ENCODE measurements at places on chromosomes 1 and 21. TPM values are rescaled to one million over a fixed set of nuclear protein-coding genes. Genes with fewer than 3 reads are reported as not detected.

DNA sequence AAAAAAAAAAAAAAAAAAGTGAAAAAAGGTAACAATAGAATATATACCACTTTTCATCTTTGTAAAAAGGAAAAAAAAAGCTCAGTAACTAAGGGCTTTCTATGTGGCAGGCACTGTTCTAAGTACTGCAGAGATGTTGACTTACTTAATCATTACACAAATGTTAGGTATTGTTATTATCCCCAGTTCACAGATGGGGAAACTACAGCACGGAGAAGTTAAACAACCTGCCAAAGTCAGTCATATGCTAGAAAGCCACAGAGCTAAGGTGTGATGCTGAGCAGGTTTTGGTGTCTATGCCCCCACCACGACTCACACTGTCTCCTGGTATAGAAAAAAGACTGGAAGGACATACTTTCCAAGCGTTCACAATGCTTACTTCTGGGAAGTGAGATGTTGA, 6.6 kb upstream of the PNRC2 start:
- no peak for DNase-seq

DNA sequence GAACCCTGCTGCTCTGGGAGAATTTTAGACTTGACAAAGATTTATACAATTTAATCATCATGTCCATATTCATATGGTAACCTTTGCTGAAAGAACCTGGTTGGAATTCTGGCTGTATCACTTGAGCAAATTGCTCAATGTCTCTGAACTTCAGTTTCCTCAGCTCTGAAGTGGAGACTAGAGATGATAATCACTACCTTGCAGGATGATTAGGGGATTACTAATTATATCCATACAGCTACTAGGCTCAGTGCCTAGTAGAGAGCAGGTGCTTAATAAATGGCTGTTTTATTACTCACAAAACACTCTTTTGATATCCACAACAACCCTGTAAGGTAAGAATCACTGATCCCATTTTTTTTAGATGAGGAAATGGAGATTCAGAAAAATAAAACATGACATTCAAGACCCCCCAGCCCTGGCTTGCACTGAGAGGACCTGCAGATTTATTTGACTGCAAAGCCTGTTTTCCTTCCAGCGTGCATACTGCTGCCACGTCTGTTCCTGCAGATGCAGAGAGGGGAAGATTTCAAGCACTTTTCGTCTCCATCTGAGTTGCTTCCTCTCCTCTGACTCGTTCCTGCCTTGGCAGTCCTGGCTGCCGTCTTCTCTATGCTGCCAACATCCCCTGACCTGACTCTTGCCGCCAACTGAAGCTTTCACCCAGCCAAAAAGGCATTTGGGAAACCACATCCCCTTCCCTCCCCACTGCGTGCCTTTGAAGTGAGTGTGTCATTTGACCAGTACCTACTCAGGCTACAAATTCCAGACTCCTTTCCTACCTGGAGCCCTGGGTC, 203.0 kb downstream of the PLPP3 start:
- no peak for DNase-seq

DNA sequence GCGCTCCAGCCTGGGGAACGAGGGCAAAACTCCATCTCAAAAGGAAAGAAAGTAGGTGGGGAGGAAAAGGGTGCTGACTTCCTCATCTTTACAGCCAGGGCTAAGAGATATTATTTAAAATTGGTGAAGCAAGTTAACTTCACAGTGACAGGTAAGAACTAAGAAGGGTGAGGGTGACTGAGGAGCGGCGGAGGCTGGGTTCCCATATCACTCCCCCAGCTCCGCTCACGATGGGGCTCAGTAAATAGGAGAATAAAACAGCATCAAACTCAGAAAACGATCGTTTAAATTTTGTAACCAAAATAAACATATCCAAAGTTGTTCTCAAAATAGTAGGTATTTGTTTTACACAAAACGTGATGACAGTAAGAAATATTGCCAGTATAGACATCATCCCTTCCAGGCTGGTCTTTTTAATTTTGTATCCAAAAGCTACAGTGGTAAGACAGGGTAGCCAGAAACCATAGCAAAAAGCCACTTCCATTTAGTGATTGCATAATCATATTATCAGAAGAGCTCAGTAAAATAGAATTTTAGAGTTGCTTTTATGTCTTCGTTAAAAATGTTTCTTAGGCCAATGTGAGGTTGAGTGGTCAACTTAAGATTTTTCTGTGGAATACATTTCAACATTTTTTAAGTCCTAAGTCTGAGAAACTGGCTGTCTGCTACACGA, 26.2 kb upstream of the ADARB1 start:
- no peak for DNase-seq

DNA sequence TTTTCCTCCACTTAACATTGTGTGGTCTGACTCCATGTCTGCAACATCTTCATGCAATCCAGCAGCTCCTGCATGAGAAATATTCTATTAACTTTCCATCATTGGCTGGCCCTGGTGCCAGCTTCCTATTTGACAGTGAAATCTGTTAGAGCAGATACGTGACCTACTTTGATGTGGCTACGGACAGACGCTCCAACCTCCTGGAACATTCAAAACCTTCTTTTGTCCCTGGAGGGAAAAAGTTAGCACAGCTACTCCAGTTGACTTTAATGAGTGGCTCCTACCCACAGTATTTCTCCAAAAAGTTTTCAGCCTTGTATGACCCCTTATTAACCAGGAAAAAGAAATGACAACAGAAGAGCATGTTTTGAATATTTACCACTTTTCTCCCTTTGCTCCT, 22.0 kb downstream of the PRAMEF20 start:
- DNase-seq = no peak

Gene SERPINC1
- 0.40 TPM for total RNA-seq

DNA sequence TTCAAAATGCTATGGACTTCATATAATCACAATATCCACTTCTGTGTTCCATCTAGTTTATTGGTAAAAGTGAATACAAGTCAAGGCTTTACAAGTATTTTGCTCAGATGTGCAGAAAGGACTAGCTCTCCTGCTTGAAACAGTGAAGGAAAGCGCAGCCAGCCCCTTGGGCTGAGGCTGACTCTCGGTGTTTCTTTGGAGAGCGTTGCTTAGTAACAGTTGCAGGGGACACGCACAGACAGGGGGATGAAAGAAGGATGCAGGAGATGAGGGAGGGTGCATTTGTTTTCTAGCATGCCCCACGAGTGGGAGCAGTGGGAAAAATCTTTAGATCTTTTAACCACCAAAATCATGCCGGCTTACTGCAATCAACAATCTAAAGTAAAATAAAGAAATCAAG, 9.1 kb downstream of the PYCR2 start:
- no peak for DNase-seq

- DNase-seq = no peak
Measured at GRCh38 chr1:224266105-224266914, 63.7 kb downstream of the NVL start.

Gene WNT4
- total RNA-seq = 0.38 TPM

Gene RXRG
- 5.1 TPM for total RNA-seq

DNA sequence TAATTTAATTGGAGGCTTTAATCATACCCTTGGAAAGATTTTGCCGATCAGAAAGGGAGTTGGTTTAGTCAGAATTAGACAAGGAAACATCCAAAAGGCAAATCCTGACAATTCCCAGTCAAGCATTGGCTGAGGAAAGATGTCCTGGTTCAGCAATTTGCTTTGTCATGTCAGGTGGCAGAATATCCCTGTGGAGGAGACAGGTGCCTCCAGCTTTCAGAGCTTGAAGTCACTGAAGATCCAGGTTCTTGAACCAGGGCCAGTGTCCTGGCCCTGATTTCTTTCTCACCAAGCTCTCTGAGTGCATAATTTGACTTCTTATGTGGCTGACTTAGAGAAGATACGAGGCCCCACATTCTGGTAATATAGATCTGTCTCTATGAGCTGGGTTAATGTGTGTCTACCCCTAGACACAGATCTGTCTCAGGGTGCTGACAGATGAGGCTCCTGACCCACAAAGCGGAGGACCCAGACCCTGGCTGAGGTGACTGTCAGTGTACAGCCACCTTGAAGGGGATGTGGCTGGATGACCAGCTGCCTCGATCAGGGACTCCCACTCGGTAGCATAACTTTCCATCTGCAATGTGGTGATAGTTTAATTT, 118.9 kb downstream of the HHAT start:
- DNase-seq = no peak

- no peak for DNase-seq
Measured at GRCh38 chr1:147214325-147214724, 10.8 kb downstream of the FMO5 start.

- no peak for DNase-seq
Measured at GRCh38 chr21:33433425-33434114, 30.4 kb downstream of the IFNGR2 start.

DNA sequence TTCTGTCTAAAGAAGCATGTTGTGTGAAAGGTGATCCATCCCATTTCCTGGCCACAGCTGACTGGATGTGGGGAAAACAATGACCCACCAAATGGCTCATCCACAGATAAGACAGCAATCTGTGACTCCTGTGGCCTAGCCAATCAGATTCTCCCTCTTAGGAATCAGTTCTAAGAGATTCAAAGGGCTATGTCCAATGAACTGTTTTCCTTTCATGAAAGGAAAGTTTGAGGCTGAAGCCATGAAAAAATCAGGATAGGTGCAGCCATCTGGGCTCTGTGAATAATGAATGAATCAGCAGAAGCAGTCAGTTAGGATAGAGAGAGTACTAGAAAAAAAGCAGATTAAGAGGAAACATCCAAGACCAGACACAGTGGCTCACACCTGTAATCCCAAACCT, 164.7 kb downstream of the NRIP1 start:
- DNase-seq = no peak

- no peak for DNase-seq
Measured at GRCh38 chr1:46193285-46193684, 4.9 kb downstream of the POMGNT1 start.

DNA sequence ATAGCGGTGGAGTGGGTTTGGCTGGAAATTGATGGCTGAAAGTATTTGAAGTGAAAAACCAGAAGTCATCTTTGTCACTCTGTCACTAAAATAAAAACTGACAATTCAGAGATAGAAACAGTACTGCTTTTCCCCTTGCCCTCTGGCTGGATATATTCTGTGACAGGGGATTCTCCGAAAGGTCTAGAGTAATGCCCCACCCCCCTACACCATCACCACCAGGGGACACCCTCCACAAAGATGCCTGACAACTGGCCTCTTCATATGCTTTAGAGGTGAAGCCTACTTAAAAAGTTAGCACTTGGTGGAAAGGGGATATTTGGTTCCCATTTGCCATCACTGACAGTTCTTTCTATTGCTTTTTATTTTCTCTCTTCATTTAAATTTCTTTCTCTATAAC, 73.5 kb downstream of the SGIP1 start:
- no peak for DNase-seq

DNA sequence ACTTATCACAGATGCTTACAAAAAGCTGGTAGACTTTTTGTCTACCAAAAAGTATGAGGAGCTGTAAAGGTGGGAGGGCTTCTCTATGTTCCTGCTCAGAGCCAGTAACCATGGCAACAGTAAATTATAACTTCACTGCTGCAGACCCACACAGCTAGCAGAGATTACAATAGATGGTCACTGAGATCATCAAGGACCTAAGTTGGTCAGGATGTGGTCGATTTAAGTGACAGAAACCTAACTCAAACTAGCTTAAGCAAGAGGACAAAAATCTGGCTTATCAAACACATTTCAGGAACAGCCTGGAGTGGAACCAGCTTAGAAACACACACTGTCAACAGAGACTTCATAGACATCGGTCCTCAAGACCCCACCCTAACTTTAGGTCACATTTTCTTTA, 113.4 kb upstream of the ATP1A1 start:
- DNase-seq = no peak

Gene CATSPERE
- total RNA-seq = 0.38 TPM

DNA sequence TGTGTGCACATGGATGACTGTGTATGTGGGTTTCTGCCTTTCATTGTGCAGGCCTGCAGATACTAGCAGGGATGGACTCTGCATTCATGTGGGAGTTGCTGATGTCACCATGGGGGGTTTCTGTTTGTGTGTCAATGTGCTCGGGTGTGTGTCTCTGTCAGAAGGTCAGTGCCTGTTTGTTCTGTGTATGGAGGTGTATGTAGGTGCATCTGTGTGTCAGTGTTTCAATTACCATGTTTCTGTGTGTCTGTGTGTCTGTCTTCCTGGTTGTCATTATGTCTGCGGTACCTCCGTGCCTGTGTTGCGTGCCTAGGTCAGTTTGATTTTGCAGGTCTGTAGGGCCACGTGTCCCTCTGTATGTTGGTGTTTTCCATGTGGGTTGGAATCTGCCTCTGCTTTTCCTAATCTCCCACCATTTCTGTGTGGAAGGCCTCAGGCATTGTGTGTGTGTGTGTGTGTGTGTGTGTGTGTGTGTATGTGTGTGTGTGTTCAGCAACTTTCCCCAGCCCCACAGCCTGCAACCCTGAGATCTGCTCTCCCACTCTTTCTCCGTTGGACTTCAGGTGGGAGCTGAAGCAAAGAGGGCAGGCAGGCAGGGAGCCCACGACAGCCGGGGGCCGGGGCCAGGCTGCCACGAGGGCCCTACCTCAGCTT, 36.7 kb upstream of the WASF2 start:
- no peak for DNase-seq

- no peak for DNase-seq
Measured at GRCh38 chr21:33015096-33015495, 10.6 kb upstream of the OLIG2 start.

DNA sequence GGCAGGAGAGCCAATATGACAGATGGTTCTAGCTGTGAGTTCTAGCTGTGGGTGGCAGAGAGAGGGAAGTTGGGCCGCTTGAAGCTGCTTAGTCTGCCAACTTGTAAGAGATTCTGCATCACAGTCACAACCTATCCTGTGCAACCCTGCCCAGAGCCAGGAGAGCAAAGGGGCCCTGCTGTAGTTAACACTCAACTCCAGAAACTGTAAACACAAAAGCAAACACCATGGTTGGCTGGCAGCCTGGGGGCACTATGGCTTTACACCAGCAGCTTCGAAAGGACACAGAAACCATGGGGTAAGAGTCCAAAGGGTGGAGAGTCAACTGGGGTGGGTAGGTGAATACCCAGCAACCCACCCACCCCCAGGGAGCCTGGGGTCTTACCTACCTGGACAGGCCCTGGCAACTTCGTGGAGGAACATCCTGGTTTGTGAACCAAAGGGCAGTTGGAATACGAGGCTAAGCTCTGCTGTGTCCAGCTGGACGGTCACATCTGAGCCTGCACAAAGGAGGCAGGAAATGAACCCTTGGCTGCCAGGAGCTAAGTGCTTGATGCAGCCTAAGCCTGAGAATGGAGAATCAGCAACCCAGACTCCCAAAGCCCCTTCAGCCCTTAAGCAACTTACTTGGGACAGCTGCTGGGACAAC, 6.4 kb downstream of the INPP5B start:
- DNase-seq = no peak
